Adipocyte (in vitro differentiated cells): ENCODE measurements at places on chromosomes 7 and 10.

GRCh38 chr10:42983591-42983990 lies 93.3 kb upstream of the RET start:
- no peak for DNase-seq

DNA sequence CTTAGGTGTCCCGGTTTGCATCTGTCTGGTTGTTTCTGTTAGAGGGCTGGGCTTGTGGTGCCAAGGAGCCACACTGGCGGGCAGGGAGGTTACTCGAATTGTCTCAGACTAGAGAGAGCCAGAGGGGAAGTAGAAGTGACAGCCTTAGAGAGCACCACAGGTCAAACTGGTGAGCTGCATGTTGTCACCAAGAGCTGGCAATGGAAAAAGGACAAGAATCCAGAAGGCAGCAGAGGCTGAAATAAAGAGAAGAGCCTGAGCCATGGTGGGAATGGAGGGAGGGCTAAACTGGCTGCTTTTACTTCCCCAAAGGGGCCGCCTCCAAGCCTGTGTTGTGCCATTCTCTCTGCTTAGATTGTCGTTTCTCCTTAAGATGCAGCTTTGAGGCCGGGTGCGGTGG lies 31.1 kb upstream of the RHBDD2 start:
- DNase-seq, result no peak

GRCh38 chr10:102113261-102113955 lies 6.8 kb downstream of the LDB1 start:
- peak; percentile 40 for DNase-seq

GRCh38 chr7:137324796-137325696 lies 18.5 kb downstream of the PTN start:
- DNase-seq, result no peak

DNA sequence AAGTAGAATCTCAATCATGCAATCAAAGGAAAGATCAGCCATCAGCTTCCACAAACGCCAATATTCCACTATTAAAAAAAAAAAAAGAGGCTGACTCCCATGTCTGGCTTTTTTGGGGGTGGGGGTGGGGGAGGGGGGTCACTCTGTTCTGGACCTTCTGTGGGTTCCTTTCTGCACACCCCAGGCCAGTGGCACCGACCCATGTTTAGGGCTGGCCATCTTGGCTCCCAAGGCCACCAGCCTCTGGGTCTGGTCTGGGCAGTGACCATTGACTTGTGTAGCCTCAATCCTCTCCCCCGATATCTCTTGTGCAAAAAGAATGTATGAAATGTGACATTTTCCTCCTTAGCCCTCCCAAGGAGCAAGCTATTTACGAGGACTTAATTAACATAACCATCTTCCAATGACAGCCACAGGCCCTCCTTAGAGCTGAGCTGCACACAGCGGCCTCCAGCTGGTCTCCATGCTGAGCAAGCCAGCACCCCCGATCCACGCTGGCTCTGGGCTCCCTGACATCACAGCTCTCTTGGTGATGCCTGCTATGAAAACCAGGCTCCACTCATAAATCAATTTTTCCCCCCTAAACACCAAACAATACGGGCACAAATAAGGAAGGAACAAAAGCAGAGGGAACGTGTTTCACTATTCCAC lies 100.1 kb downstream of the ZRANB1 start:
- no peak for DNase-seq

DNA sequence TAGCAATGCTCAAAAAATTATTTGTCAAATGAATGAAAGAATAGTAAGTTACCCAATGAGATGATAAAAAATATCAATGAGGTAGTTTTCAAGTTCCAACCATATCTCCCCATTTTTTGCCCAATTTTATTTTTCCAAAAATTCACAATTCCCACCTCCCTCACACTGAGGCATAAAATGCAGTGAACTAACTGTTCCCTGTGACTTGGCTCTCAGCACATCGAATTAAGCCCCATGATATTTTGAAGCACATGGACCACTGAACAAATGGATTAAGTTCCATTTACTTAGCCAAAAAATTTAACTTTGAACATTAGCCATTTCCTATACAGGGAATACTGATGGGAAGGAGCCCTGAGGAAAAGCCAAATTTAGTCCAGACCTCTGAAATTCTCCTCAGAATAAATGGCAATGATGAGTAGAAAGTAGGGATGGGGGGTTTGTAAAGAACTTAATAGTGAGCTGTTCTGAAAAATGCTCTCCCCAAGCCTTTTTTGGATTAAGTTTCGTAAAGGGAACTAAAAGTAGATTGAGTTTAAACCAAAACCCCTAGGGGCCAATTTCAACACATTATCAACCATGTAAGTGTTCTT lies 166.3 kb upstream of the GRM3 start:
- no peak for DNase-seq

DNA sequence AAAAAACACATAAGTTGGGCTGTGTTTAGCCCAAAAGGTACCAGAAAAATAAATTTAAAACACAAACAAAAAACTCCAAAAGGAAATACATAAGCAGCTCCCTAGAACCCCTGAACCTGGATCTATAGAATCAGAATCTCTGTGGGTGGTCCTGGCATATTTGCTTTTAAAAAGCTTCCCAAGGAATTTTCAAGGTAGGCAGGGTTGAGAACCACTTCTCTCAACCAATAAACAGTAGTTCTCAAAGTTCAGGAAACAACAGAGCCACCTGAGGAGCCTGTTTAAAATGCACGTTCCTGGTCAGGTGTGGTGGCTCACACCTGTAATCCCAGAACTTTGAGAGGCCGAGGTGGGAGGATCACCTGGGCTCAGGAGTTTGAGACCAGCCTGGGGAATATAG lies 12.5 kb downstream of the ATXN7L1 start:
- no peak for DNase-seq

DNA sequence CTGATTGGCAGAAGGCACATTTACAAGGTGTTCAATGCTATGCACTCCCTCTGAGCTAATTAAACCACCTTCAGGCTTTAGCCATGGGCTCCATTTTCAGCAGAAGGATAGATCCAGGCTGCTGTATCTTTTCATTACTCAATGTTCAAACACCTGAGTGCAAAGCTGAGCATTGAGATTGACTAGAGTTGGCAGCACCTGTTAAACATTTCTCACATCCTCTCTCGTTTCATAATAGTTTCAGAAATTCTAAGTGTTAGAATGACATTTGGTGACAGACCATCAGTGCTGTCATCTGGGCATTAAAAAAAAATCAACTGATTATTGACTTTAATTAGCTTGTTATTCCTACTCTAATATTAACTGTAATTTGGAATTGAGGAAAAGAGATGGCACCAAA lies 187.1 kb upstream of the SEMA3E start:
- no peak for DNase-seq

DNA sequence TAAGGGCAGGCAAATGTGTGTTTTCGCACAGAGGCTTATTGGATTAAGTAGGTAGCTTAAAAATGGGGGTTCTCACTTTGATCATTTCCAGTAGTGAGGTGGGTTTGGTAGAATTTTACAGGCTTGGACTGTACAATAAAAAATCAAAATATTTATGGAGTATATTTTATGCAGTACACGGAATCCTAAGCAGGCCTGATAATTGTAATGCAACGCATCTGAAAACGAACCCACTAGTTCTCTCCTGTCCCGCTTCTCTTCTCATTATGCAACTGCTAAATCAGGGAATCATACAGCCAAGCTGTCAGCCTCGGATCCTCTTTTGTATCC lies 377 bp upstream of the POLR1F start:
- no peak for DNase-seq

GRCh38 chr10:7872041-7872442 lies 53.7 kb downstream of the TAF3 start:
- peak; percentile 68 for DNase-seq

- DNase-seq, result no peak
Measured at GRCh38 chr10:78642269-78642816, 426.4 kb upstream of the ZMIZ1 start.

DNA sequence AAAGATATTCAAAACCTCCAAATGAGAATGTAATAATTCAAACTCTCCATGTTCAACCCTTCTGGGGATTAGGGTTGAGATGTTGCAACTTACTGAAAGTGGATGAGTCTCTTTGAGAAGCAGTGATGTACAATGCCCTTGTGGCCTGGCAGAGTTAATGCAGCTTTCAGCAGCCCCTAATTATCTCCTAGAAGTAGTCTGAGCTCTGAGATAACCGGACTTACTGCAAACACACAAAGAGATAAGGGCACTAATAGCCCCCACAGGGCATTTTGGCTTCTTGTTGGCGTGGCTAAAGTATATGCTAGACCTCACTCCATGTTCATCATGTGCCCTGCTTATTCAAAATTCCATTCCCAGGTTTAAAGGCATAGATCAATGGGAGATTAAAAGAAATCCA lies 404.7 kb downstream of the NEBL start:
- no peak for DNase-seq

- no peak for DNase-seq
Measured at GRCh38 chr10:106566873-106567272, 597.6 kb downstream of the SORCS1 start.

- DNase-seq, result no peak
Measured at GRCh38 chr7:30682212-30683083, at the start of gene CRHR2. TSS of gene CRHR2 (minus strand) at chr7:30682456. CDS start at chr7:30682280, 176 bp downstream.

DNA sequence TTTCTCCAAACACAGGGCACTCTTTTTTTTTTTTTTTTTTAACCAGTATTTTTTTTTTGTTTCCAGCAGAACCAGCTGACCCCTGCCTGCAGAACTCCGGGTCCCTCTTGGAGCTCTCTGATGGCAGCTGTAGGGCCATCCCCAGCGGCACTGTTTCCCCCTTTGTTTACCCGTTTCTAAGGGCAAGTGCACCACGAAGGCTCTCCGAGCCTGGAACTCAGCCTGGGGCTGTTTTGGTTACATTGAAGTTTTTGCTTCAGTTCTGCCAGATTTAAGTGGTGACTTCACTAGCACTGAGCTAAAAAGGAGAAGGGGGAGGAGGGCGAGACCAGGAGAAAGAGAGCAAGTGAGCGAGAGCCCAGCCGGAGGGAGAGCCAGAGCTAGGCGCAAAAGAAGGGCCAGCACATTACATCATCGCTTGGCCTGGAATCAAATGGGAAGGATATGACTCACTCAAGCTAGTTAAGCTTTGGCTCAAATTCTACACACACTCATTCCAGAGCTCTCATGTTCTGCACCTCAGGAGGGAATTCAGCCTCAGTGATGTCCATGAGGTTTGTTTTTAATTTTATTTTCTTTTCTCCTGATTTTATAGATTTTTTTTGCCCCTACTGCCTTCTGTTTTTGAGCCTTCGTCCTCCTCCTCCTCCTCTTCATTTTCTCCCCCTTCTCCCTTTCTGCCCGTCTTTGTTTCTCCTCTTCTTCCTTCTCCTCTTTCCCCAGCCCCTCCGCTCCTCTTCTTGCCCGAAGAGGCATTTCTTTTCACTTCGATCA lies 272.3 kb downstream of the TRIL start:
- peak; percentile 98 for DNase-seq

DNA sequence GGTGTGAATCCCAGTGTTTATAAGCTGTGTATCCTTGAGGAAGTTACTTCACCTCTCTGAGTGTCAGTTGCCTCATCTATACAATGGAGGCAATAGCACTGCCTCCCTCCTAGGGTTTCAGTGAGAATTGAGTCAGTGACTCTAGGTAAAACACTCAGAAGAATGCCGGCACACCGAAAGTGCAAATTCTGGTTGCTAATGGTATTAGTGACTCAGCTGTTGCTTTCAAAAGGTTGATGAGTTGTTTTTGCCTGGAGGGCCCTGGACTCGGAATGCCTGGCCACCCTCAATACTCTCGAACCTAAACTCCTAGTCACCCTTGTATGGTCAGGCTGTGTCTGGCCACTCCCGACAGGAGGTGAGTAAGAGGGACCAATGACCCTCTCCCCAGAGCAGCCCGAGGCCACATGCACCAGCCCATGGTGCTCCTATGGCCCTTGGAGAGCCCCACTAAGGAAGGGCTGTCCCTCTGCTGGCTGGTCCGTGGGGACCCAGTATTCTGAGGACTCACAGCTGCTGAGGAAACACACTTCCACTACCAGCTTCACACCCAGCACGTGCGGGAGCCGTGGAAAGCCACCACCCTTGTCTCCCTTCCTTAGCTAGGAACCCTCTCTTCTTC lies 60.2 kb downstream of the CALML3 start:
- peak; percentile 67 for DNase-seq

DNA sequence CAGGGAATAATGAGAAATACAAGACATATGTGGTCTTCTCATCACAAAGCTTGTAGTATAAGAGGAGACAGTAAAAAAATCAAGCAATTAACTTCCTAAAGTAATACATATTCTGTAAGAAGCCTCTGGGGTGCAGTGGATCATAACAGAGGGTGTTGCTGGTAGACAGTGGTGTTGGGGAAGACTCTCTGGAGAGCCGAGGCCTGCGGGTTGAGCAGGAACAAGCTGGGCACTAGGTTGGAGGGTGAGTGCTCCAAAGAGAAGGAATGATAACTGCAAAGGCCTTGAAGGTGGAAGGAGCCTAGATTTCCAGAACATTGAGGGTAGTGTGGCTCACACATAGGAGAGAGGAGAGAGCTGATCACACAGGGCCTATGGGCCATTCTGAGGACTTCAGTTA lies 1.5 kb downstream of the GIMAP4 start:
- no peak for DNase-seq

DNA sequence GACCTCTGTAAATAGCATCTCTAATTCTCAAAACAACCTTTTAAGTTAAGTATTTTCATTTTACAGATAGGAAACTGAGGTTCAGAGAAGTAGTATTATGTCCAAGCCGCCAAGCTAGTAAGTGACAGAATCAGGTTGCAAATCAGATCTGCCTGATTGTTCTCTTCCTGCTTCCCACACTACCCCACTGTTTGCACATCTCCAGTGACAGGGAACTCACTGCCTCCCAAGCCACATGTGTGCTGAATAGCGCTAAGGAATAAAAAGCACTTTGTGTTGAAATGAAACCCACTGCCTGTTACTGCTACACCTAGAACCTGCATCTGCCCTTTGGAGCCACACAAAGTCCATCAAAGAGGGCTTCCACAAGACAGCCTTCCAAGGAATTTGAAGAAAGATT lies 45.1 kb upstream of the WDR11 start:
- no peak for DNase-seq

GRCh38 chr7:154918741-154919140 lies 84.2 kb downstream of the PAXIP1 start:
- no peak for DNase-seq

DNA sequence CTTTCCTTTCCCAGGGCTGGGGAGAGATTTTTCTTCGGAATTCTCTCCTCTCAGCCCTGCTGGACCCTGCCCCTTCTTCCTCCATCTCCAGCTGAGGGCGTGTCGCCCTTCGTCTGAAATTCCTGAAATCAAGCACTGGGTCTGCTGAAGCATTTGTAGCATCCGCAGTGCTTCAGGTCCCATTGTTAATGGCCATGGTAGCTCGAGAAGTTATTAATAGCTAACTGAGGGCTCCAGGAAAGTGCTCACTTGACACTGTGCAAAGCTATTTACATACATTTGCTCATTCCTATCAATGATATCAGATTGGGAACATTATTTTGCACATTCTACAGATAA lies 515 bp downstream of the FAM149B1 start:
- no peak for DNase-seq
